Stimulated activated CD8-positive, alpha-beta memory T cell treated with anti-CD3 and anti-CD28 coated beads, Interleukin-2, amount 100 ng/mL, for 48 hours (primary cell): ENCODE measurements at places on chromosomes 5 and 9.

- DNase-seq: no peak
Measured at GRCh38 chr9:136107155-136107952, 11.3 kb downstream of the TMEM250 start.

GRCh38 chr9:31394015-31394473, 990.4 kb upstream of the ACO1 start:
- DNase-seq: no peak

DNA sequence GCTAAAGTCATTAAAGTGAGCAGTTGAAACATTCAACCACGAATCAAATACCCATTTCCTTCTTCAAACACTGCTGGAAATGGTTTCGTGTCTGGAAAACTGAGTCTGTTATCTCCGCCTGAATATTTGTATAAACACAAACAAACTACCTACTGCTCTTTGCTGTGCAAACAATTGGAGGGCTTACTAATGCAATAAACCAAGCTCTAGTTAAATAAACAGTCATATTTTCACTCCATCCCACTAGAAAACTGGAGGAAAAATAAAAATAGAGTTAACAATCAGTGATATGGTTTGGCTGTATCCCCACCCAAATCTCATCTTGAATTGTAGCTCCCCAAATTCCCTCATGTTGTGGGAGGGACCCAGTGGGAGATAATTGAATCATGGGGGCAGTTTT, 397.6 kb downstream of the RASEF start:
- DNase-seq: no peak

DNA sequence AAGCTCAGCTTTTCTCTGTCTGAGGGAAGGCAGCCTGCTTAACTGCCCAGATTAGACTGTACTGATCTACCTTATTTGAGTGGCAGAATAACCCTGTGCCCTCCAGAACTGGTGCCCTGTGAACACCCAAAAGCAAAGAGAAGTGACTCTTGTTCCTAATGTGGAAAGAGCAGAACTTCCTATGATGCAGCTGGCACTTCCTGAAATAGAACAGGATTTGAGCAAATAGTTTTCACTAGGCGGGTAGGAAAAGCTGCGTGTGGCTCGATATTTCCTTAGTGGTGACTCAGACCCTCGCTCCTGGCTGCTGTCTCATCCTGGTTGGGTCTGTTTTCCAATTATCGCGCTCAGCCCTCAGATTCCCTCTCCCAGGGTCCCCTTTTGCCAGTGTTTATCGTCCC, 89.9 kb downstream of the SH3TC2 start:
- no peak for DNase-seq

GRCh38 chr9:134178394-134178767, 14.0 kb upstream of the RNU6ATAC start:
- no peak for DNase-seq

DNA sequence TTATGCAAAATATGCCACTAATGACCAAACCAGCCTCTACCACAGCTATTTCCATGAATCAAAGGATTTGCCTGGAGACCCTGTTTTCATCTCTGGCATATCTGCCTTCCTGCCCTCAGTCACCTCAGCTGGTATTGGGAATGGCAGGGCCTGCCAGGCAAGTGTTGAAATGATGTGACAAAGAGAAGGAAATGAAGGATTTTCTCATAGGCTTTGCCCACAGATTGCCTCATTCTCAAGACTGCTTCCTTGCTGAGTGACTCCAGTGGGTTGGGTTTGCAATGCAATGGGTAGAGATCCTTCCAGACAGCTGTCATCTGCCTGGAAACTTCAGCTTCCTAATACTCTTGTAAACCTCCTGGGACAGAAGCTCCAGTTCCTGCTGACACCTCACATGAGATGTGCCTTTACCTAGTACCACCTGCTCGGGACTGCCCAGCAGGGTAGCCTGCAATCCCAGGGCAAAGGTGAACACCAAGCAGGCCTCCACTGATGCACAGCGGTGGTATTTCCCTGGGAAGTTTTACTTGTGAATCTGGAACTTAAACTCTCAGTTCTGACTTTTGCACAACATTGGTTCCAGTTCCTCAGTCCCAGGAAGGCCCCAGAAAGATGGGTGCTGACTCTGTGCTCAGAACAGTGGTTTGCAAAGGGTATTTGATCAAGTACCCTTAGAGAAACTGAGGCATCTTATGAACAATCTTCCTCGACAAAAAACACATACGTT, 64.8 kb upstream of the SLC1A1 start:
- no peak for DNase-seq

- DNase-seq: no peak
Measured at GRCh38 chr9:98075332-98075805, 18.8 kb downstream of the NANS start.

DNA sequence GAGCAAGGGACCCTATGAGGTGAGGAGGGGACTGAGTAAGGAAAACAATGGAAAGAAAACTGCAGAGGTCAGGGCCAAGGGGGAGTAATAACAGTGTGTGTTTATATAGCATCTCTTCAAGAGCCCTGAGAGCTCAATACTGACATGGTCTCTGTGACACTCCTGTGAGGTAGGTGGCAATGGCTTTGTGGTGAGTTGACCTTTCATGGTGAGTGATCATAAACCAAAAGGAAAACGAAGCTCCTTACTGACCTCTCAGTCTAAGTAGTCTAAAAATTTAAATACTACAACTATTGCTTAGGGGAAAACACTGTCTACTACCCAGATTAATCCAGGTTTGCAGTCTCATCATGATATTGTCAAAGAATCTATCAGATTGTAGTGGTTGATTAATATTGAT, 130.9 kb downstream of the SNCAIP start:
- DNase-seq: no peak

DNA sequence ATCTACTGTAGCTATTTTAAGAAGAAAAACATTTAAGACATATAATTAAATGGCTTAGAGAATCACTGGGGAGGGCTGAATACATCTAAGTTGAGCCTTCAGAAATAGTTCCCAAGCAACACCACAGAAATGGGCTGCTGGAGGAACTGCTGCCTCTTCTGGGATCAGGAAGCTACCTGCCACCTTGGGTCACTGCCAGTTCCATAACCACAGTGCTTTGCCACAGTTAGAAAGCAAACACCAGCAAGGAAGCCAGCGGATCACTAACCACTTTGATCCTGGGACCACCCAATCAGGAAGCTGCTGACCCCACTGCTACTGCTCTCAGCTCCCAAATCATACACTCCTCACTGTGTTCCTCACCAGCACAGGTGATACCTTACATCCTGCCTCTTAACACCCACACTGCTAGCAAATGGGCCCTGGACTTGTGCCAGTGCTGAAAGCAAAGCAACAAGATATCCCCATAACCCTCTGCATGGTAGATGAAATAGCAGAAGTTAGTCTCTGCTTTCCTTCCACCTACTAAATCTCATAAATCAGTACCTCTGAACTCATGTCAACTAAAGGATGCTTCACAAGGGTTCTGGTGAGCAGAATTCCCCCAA, 346.9 kb downstream of the DEPDC1B start:
- no peak for DNase-seq

- DNase-seq: no peak
Measured at GRCh38 chr5:87081511-87082372, 185.9 kb upstream of the RASA1 start.

DNA sequence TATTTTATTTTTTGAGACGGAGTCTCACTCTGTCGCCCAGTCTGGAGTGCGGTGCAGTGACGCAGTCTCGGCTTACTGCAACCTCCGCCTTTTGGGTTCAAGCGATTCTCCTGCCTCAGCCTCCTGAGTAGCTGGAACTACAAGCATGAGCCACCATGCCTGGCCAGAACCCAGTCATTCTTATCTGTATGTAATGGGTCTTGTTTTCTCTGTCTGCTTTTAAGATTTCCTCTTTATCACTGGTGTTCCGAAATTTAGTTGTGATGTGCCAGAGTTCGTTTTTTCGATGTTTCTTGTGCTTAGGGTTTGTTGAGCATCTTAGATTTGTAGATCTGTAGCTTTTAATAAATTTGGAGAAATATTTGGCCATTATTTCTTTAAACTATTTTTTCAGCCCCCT, 19.2 kb downstream of the SLC25A25 start:
- DNase-seq: no peak

DNA sequence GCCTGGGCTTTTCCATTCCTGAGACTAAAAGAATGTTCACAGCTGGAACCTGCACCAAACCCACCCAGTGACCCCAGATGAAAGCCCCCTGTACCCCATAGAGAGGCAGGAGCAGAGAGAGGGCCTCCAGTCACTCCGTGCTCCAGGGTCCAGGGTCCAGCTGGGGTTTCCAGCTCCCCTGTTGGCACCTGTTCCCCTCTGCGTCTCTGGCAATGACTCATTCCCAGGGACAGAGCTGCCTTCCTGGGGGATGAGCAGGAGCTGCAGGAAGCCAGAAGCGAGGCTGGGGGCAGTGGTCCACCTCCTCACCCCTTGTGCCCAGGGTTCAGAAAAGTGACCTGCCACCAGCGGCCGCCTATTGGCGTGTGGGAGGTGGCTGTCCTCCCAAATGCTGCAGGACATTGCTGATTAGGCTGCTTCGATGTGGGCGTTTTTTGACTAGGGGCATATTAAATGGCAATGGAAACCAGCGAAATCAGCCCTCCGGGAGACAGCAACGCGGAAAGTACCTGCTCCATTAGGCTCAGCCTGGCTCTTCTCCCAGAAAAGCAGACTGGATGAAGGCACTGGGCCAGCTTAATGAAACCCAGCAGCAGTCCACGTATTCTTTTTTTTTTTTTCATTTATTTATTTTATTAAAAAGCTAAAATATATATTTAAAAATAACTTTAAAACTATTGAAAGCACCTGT, 97.4 kb downstream of the DAP start:
- DNase-seq: no peak

- DNase-seq: no peak
Measured at GRCh38 chr5:62783374-62784057, 204.9 kb downstream of the LRRC70 start.

- no peak for DNase-seq
Measured at GRCh38 chr5:39505363-39505762, 80.6 kb upstream of the DAB2 start.
